Jurkat, Clone E6-1 (cell line): ENCODE measurements at places on chromosomes 4 and X.

- DNase-seq: peak; percentile 52
Observed at GRCh38 chrX:54182194-54182863, 725 bp downstream of the FAM120C start.

DNA sequence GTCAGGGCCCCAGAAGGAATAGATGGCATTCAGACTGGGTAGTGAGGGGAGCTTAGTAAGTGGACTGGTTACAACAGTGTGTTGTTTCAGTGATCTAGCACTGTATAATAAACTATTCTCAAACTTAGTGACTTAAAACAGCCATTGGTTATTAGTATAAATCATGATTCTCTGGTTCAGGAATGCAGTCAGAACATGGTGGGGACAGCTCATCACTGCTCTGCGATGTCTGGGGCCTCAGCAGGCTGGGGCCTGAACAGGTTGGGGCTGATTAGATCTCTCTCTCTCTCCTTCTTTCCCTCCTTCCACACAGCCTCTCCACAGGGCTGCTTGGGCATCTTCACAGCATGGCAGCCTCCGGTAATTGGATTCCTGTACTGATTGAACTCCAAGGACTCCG, 160.4 kb downstream of the GATB start:
- no peak for DNase-seq

GRCh38 chr4:184972991-184973390, 45.3 kb upstream of the HELT start:
- DNase-seq: no peak

GRCh38 chr4:133584714-133585113, 435.6 kb downstream of the PCDH10 start:
- no peak for DNase-seq

GRCh38 chr4:157781361-157781760, 391.5 kb downstream of the GASK1B start:
- DNase-seq: no peak

- DNase-seq: no peak
Observed at GRCh38 chr4:153479101-153479500, 12.9 kb downstream of the TMEM131L start.

DNA sequence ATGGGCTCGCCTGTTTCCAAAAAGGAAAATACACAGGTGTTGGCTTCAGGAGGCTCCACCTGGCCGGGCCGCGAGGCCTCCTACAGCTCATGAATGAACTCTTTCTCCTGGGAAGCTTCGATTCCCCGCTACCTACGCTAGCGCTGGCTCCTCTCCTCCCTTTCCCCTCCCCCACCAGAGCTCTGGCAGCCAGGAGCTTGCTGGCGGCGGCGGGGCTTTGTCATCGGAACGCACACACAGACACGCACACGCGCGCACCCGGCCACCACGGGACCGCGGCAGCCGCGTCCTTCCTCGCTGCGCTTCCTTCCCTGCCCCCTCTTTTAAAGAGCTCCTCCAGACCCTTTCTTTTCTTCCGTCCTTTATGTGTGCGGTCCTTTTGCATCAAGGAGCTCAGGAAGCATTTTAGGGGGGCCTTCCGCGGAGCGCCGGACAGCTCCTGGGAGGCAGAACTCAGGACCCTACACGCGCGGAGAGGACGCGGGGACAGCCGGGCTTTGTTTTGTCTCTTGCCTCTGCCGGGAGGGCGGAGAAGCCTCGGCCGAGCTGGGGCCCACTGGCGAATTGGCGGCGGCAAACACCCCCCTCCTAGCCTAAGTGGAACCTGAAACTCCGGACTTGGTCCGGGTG, 70.2 kb upstream of the BCOR start:
- no peak for DNase-seq

DNA sequence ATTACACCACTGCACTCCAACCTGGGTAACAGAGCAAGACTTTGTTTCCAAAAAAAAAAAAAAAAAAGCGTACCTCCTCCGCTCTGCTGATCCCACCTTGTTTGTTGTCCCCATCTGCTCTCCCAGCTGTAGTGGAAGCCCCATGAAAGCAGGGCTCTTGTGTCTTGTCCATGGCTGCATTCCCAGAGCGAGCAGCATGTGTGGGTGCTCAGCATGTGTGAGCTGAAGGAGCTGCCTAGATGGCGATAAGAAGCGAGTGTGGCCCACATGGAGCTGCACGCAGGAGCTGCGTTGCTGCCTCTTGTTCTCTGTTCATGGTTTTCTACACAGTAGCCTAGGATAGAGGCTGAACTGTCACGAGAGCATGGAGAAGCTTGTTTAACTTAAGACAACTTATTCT, 12.4 kb downstream of the NSD2 start:
- no peak for DNase-seq

DNA sequence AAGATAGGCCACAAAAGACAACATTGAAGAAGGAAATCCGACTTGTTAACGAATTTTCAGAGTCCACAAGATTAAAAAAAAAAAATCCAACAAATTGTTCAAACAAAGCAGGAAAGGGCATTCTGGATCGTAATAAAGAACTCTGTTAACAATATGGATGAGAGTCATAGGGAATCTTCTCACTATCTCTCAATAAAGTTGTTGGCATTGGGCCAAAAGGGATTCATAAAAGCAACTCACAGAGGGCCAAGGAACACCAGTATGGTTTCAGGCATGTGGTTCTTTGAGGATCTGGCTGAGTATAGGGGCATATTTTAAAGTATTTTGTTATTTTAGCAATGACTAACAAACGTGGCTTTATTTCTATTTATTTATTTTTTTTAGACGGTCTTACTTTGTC, 49.5 kb downstream of the SHISA3 start:
- no peak for DNase-seq

- no peak for DNase-seq
Observed at GRCh38 chr4:78310740-78311115, 240.8 kb upstream of the ANXA3 start.

- DNase-seq: peak; percentile 28
Observed at GRCh38 chr4:169664615-169665014, 44.2 kb downstream of the CLCN3 start.
